ENCODE measurements at places on chromosomes 2 and 18. TPM values are rescaled to one million over a fixed set of nuclear protein-coding genes. Genes with fewer than 3 reads are reported as not detected.

GRCh38 chr2:198339116-198339515 is 534.7 kb downstream of the PLCL1 start:
- DNase-seq: no peak
- H3K36me3 ChIP-seq: no peaks in the 10 kb centered on the region
- no peaks in the 10 kb centered on the region for H3K27me3 ChIP-seq

DNA sequence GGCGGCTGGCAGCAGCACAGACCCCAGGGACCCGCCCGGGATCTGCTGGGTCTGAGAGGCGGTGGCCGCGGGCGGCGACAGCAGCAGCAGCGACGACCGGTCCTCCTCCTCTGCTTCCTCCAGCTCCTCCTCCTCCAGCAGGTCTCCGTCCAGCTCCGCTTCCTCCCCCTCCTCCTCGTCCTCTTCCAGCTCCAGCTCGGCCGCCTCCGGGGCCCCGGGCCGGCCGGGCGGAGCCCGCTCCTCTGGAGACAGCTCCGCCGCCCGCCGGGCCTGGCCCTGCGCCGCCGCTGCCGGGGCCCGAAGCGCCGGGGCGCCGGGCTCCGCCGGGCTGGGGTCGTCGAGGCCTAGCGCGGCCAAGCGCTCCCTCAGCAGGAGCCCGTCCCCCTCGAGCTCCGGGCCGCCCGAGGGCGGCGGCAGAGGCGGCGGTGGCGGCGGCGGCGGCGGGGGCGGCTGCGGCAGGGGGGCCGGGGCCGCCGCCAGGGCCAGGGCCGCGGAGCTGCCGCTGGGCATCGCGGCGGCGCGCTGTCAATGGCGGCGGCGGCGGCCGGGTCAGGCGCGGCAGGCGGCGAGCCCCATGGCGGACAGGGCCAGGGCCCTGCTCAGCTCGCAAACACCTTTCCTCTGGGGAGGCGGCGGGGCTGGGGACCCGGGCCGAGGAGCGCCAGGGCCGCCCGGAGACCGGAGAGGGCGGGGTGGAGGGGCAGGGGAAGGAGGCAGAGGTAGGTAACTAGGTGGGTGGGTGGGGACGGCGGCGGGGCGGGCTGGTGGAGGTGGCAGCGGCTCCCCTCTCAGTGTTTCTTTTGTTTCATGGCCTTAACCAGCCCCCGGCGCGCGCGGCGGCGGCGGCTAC is 445 bp downstream of the MEX3C start:
- H3K27me3 ChIP-seq: no peaks in the 10 kb centered on the region
- peaks cover 5% of the 10 kb centered on the region for H3K4me1 ChIP-seq
- H3K4me3 ChIP-seq: peak overlapping the region; percentile 85
- no peaks in the 10 kb centered on the region for H3K36me3 ChIP-seq
- peak; percentile 83 for DNase-seq
- peak overlapping the region; percentile 95 for H3K27ac ChIP-seq

DNA sequence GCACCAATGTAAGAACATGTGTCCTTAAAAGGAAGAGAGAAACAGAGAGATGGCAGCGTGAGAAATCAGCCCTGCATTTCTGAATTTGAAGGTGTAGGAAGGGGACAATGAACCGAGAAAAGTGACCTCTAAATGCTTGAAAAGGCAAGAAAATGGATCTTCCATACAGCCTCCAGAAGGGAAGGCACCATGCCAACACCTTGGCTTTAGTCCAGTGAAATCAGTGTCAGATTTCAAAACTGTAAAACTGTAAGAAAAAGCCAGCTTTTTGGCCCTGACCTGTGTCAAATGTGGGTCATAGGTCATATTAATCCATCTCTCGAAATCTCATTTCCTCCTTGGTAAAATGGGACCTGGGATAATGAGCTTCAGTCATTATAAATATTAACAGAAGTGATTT is 762.3 kb downstream of the DCDC2C start:
- DNase-seq: peak; percentile 5
- H3K36me3 ChIP-seq: no peaks in the 10 kb centered on the region
- H3K4me1 ChIP-seq: no peaks in the 10 kb centered on the region
- H3K4me3 ChIP-seq: no peak overlapping the region

Gene DLX1
- 0.09 TPM for total RNA-seq

- H3K27ac ChIP-seq: no peak overlapping the region
- H3K4me1 ChIP-seq: no peaks in the 10 kb centered on the region
- H3K36me3 ChIP-seq: no peaks in the 10 kb centered on the region
- no peaks in the 10 kb centered on the region for H3K27me3 ChIP-seq
Measured at GRCh38 chr18:24035316-24035715, 20.8 kb downstream of the TTC39C start.

Gene ITGAV
- 47.1 TPM for total RNA-seq

- H3K27ac ChIP-seq: no peak overlapping the region
- no peaks in the 10 kb centered on the region for H3K36me3 ChIP-seq
- H3K4me3 ChIP-seq: no peak overlapping the region
- H3K27me3 ChIP-seq: no peaks in the 10 kb centered on the region
- no peak for DNase-seq
Measured at GRCh38 chr2:164657129-164657528, 35.8 kb upstream of the GRB14 start.

All from muscle of leg (tissue), 16 donors.